Kidney epithelial cell (primary cell): ENCODE measurements at places on chromosomes 7 and 10.

DNA sequence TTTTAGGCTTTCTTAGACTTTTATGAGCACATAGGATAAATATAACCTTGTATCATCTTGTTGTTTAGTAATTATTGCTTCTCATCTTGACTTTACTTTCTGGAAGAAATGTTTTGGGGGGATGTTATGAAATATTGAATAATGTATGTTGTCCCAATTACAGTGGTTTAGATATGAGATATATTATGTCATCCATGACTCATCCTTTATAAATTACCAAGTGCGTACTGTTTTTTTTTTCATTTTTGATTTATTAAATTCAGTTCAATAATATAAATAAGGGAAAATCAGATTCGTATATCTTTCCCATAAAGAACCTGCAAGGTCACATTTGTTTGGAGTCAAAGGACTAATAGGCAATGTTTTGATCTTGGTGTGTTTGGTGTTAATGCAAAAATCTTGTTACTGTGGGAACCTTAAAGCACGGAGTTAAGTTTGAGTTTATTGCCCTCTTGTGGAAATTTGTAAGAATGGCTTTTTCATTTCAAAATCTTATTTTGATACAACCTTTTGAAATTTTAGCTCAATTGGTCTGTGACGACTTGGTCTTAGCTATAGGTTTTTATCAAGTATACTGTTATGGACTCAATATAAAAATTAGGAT, 108.6 kb downstream of the SRI start:
- DNase-seq: no peak

DNA sequence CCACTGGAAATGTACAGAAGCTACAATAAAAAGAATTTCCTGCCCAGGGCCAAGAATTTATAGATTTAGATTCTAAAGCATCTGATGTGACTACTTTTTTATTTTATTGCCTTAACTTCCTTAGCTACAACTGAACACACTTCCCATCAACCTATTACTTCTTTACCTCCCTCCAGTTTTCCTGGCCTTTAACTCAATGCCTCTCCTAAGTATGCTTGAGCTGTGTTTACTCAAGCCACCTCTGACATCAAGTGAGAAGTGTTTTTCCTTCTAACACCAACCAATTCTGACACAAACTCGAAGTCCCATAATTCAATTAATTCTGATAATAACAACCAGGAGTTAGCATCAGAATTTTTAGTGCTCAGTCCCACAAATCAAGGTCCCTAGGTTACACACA, 170.0 kb downstream of the IMMP2L start:
- no peak for DNase-seq

GRCh38 chr10:43399320-43400310, 9.4 kb downstream of the HNRNPF start:
- no peak for DNase-seq

- no peak for DNase-seq
Observed at GRCh38 chr7:151857412-151857811, 19.5 kb downstream of the PRKAG2 start.

GRCh38 chr10:24318517-24318916, 109.6 kb downstream of the KIAA1217 start:
- peak; percentile 32 for DNase-seq

DNA sequence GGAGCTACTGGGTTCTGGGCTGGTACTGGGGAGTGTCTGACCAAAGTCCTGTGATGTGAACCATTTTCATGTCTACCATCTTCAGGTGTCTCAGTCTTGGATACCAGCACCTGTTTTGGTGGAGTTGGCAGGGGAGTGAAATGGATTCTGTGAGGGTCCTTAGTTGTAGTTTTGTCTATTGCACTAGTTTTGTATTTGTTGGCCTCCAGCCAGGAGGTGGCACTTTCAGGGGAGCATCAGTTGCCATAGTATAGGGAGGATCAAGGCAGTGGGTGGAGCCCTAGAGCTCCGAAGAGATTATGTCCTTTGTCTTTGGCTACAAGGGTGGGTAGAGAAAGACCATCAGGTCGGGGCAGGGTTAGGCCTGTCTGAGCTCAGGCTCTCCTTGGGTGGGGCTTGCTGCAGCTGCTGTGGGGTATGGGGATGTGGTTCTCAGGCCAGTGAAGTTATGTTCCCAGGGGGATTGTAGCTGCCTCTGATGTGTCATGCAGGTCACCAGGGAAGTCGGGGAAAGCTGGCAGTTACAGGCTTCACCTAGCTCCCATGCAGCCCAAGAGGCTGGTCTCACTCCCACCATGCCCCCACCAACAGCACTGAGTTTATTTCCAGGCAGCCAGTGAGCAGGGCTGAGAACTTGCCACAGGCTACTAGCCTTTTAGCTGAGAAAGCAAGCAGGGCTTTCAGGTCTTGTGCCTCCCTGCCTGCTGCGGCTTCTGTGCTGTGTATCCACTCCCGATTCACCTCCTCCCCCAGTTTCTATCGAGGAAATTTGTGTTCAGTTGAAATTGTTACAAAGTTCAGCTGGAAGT, 153.1 kb downstream of the ZNF365 start:
- DNase-seq: no peak

DNA sequence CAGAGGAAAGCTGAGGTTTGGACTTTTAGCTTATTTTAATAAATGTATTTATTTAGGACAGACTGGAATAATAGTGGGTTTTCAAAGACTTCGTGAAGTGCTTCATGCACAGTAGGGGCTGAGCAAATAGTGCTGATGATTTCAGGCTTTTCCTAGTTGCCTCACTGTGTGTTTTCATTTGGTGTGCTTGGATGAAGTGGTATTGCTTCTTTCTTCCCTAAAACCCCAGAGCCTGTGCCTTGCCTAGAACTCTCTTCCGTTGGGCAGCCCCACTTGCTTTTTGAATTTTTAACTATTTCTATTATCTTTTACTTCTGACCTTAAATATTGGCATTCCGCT, 49.6 kb downstream of the ARID5B start:
- no peak for DNase-seq

DNA sequence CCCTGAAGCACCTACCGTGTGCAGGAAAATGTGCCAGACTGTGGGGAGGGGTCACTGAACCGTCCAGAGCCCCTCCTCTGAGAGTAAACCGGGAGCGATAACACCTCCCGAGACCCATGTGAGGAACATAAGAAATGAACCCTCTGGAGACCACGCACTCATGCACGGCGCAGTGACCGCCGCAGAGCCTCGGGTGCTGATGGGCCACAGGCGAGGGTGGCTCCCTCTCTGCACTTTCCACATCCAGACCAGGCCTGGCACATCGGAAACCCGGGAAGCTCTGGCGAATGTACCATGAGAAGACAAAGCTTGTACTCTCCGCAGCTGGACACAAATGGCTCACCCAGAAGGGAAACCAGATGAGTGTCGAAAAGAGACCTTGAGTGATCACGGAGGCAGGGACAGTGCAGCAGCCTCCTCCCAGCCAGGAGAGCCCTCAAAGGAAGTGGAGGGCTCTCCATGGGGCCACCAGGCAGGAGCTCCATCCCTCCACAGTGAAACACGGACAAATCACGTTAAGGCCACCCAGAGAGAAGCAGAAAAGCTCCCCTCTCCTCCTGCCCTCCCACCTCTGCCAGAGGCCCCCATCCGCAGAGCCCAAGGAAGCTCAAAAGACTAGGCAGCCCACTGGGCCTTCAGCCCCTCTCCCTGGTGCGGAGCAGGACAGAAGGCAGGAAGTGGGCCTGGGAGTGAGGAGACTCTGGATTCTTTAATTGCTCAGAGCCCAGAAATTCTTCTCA, 178.1 kb upstream of the PPP2R2D start:
- DNase-seq: no peak

- DNase-seq: no peak
Observed at GRCh38 chr7:3558400-3558799, 257.3 kb downstream of the SDK1 start.

- DNase-seq: no peak
Observed at GRCh38 chr10:116554628-116555027, 8.9 kb downstream of the PNLIP start.

GRCh38 chr7:74289659-74290552, 699 bp downstream of the CLIP2 start:
- DNase-seq: no peak

DNA sequence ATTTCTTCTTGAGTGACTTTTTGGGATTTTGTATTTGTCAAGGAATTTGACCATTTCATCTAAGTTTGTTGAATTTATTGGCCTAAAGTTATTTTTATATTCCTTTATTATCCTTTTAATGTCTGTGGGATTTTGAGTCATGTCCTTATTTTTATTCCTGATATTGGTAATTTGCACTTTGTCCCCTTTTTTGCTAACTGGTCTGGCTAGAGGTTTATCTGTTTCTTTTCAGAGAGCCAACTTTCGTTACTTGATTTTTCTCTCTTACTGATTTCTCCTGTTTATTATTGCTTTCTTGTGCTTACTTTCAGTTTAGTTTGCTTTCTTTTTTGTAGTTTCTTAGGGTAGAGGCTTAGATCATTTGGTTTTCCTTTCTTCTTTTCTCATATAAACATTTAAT, 14.6 kb downstream of the MGMT start:
- no peak for DNase-seq

DNA sequence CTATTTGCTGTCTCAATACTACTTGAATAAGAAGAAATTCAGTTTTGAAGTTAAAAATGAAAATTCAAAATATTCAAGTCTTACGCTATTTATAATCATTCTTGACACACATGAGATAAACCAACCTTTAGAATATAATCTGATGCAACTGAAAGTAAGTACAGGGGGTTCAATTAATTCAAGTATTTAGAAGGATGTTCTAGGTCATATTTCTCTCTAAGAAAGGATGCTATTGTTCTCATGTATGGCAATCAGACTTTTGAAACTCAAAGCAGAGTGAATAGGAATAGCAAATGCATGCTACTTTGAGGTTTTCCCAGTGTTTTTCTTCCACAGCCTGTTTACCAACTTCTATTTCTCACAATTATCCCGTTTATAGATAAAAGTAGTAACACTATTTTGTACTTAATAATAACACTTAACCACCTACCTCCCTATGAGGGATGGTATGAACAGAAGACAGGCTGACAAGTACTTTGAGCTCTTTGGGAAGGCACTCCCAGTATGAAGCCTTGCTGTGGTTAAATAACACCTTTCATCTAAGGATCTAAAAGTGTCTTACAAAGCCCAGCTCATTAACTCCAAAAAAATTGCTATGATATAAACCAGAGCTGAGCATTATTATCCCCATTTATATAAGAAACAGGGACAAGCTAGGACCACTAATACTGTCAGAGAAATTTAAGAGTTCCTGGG, 18.0 kb upstream of the SPOCK2 start:
- no peak for DNase-seq

DNA sequence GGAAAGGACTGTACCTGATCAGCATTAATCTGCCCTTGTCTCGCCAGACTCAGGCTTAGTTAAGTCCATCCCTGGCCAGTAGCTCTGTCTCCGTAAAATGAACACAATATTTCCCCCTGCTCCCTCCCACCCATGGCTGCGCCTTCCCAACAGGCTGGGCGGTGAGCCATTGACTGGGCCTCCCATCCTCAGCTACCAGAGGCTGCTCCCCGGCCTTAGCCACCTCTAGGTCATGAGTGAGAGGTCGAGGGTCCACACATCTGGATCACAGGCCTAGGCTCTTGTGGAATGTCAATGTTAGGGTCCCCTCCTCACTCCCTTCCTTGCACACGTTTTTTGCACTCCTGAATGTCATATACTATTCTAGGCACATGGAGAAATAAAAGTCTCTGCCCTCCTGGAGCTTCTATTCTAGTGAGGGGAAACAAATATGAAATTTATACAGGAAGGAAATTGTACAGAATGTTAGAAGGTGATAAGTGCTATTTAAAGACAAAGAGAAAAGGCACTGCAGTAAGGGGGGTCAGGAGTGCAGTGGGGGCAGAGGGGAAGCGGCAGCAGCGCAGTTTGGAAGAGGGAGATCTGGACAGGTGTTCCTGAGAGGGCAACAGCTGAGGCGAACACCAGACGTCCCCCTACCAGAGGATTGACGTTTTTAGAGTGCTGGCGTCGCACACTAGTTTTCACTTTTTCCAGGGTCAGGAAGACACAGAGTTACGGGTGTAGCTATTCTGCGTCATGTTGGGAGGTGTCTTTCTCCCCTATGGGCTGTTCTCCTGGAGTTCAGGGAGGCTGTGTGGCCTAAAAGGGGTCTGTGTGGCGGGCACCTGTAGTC, 17.2 kb upstream of the EIF5AL1 start:
- DNase-seq: no peak

DNA sequence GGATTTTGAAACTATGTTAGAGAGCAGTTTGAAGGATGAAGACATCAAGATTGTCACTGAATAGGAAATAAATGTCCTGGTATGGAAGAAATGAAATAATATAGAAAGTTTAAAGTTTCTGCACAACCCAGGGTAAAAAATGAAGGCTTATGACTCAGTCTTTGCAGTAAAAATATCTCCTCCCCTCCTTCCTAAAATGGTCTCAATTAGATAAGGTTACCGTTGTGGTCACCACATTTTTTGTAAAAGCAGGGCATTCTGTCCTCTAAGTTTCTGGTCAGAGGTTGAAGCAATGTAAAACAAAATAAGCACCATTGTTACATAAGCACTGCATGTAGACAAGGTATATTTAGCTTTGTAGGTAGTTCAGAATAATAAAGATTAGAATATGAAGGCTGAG, 403.5 kb downstream of the SUGCT start:
- no peak for DNase-seq

GRCh38 chr10:4719671-4720070, 106.3 kb upstream of the AKR1E2 start:
- no peak for DNase-seq

DNA sequence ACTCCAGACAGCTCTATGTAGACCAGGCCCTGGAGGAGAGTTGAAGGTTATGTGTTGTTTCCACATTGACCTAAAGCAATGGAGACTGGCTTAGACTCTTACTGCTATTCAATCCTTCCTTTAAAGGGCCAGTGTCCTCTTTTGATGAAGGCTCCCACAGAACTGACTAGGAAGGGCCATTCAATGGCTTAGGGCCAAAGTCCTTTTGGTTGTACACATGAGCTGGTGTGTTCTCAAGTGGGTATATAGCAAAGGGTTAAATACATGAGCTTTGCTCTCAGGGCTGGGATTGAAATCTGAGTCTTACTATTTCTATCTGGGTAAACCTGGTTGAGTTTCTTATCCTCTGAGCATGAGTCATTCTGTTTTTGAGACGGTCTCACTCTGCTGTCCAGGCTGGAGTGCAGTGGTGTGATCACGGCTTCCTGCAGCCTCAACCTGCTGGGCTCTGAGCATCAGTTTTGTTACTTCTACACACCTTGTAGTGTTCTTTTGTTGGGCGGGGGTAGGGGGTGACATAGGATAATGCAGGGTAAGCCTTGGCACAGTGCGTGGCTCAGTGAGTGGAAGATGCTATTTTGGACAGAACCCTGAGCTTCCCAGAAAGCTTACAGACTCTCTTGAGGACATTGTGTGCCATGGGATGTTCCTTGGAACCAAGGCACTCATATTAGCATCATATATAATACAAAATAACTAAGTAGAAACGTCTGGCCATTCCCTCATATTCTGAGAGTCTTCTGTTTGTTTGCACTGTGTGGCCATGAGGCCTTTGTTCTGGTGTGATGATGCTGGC, 90.1 kb downstream of the ABCC2 start:
- DNase-seq: peak; percentile 5

GRCh38 chr10:70093335-70093944, 39.2 kb downstream of the AIFM2 start:
- DNase-seq: no peak

- DNase-seq: no peak
Observed at GRCh38 chr7:119452401-119452800, 820.6 kb upstream of the KCND2 start.
